ELR (cell line): ENCODE measurements at places on chromosomes 7 and 10.

DNA sequence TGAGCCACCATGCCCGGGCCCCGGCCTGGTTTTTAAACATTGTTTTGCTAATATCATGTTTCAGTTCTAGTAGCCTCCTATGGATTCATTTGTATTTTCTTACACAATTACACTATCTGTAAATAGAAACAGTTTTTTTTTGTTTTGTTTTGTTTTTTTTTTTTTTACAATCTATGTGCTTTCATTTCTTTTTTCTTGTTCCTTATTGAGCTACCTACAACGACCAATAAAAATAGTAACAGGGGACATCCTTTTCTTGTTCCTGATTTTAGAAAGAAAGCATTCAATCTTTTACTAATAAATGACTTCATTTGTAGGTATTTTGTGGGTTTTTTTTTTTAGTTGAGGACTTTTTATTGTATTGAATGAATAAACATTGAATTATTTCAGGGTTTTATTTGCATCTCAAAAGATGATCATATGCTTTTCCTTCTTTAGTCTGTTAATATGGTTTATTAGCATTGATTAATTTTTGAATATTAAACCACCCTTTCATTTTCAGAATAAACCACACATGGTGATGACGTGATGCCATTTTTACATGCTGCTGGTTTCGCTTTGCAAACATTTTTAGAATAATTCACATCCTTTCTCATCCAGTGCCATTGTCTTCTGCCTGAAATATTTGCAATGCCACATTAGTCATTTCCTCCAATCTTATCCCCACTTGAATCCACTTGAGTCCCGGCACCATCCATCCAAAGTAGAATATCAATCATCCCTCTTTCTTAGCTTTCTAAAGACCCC lies 18.1 kb upstream of the AKR1E2 start:
- peak; percentile 96 for DNase-seq

GRCh38 chr7:110877016-110877415 lies 213.9 kb upstream of the LRRN3 start:
- no peak for DNase-seq

- no peak for DNase-seq
Observed at GRCh38 chr7:77644774-77645173, 51.5 kb upstream of the RSBN1L start.

- DNase-seq = no peak
Observed at GRCh38 chr10:29240986-29241660, 47.7 kb upstream of the LYZL1 start.

- no peak for DNase-seq
Observed at GRCh38 chr10:17028798-17029197, 100.8 kb downstream of the CUBN start.

DNA sequence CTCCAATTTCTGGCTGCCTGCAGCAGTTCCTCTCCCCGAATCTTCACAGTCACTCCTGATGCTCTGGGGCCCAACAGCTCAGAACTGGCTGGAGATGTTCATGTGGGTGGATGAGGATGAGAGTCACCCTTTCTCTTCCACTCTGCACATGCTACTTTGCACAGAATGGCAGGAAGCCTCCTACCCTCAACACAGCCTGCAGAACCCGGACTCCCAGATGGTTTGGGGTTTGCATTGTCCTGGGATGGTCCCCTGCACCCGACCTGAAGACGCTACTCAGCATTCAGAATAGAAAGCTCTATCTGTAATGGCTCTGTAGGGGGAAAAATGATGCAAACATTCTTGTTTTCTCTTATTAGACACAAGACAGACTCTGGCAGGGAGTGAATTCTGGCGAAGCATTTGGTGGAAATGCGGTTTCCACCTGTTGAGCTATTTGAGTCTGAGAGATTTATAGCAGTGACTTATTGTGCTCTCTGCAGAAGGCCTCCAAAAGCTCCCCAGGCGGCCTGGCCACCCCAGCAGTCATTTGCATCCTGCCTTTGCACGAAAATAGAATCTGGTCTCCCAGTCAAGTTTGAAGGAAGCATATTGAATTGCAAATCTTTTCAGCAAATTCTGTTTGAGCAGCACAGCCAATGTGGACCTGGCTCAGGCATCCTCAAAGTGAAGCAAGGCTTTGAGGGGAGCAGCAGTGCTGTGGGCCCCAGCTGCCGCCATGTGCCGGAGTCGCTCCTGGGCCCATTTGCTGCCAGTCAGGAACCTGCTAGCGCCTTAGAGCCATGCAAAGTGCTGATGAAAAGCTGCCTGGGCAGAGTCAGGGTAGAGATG lies 309.3 kb downstream of the TCERG1L start:
- no peak for DNase-seq

- DNase-seq = no peak
Observed at GRCh38 chr7:132381742-132382472, 194.4 kb downstream of the PLXNA4 start.

DNA sequence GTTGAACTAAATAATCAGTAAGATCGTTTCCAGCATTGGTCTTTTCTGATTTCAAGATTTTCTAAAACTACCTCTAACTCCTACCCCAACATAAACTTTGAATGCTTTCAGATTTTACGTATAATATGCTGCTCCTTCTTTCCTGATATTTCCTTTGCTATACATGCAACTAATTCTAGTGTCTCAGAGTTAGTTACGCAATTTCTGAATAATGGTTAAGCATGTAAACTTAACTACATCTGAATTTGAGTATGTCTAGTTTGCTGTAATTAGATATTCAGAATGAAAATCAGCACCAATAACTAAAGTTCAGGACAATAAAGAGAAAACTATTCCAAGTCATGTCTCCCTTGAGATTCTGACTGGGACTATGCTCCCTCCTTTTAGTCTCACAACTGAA lies 71.0 kb downstream of the SEMA3C start:
- no peak for DNase-seq

DNA sequence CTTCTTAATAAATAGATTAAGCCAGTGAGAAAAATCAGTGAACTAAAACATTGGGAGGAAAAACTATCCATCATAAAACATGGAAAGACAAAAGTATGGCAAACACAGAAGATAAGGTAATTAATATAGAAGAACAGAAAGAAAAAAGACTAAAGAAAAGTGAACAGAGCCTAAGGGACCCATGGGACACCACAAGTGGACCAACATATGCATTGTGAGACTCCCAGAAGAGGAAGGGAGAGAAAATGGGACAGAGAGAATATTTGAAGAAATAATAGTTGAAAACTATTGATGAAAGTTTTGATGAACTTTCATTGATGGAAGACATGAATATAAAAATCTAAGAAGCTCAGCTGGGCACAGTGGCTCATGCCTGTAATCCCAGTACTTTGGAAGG lies 71.3 kb downstream of the ZNF783 start:
- DNase-seq = no peak

DNA sequence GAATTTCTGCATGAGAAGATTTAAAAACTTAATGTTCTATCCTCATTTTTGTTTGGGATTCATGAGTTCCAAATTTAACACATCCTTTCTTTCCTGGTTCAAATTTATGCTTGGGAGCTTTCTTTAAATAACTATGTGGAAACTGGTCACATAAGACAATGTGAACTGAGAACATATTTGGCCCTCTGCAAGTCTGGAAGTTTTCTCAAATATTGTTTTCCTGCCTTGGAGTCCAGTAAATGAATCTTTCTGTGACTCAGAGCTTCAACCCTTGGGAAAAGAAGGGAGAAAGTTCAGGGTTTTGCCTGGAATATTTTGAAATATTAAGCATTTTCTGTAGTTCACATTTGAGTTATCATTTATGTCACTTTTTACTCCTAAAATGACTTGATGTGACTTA lies 559.0 kb upstream of the NRP1 start:
- DNase-seq = no peak

GRCh38 chr10:44660271-44660670 lies 250.9 kb upstream of the TMEM72 start:
- peak; percentile 45 for DNase-seq

- DNase-seq = peak; percentile 60
Observed at GRCh38 chr10:105950410-105950809, 1214.1 kb downstream of the SORCS1 start.

DNA sequence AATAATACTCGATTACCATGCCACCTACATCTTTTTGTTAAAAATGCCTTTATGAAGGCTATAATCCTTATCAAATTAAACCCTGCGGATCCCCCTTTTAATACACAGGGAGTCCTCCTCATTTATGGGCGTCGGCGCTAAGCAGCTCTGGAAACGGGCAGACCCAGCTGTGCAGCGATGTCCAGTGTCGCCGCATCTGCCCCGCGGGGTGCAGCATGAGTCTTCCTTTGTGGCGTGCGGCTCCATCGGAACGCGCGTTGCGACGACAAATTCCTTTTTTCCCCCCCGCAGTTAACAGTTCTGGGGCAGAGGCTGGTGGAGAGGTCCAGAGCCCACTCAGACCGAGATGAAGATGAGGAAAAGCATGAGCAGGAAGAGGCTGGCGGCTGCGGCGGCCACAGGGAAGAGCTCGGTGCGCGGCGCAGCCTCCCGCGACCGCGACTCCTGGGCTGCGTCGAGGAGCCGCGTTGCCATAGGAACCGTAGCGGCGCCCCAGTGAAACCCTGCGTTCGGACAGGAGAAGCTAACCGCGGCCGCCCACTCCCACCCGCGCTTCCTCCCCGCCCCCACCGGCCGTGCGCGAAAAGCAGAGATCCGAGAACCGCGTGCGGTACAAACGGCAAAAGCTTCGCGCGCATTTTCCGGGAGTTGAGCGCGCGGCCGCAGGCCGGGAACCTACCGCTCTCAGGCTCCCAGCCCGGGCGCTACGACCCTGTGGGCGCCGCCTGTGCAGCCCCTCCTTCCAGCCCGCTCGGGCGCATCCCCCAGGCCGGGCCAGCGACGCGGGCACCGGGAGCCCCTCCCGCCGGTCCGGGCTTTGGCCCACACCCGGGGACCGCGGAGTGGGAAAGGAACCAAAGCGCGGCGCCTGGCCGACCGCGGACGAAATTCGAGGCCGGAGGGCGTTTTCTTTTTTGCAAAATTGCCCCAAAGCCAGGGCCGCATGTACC lies 130.6 kb downstream of the SPAG6 start:
- no peak for DNase-seq

- DNase-seq = no peak
Observed at GRCh38 chr10:59319854-59320253, 42.5 kb downstream of the FAM13C start.

GRCh38 chr7:148856578-148856881 lies 27.6 kb downstream of the EZH2 start:
- DNase-seq = no peak

DNA sequence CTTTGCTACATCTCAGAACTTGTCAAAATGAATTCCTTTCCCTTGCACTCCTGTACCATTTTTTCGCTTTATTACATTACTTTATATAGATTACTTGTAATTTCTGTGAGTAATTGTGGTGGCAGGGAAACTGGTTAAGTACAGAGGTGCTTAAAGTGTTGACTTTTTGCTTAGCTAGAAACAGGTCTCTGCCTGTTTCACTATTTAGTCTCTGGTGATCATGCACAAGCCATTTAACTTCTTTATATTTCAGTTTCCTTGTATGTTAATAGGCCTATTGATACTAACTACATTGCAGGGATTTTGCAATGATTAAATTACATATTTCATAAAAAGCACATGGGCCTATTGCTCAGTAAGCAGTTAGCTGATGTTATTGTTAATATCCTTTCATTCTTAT lies 233.8 kb downstream of the PRKG1 start:
- no peak for DNase-seq

DNA sequence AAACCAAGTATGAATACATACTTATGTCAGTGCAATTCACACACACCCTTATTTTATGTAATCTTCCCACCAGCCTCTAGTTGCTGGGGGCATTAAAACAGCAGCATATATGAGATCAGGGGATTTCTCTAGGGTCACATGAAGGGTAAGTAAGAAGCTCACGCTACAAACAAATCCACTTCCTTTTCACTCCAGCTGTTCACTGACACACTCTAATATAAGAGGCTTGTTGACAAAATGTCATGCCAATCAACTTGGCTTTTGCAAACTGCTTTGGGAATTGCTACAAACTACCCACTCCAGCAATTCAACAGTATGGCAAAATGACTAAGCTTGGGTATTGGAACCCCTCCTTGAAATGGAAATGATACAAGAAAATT lies 10.3 kb downstream of the FAM3C start:
- DNase-seq = no peak

GRCh38 chr10:76218035-76218434 lies 786.6 kb downstream of the LRMDA start:
- no peak for DNase-seq

DNA sequence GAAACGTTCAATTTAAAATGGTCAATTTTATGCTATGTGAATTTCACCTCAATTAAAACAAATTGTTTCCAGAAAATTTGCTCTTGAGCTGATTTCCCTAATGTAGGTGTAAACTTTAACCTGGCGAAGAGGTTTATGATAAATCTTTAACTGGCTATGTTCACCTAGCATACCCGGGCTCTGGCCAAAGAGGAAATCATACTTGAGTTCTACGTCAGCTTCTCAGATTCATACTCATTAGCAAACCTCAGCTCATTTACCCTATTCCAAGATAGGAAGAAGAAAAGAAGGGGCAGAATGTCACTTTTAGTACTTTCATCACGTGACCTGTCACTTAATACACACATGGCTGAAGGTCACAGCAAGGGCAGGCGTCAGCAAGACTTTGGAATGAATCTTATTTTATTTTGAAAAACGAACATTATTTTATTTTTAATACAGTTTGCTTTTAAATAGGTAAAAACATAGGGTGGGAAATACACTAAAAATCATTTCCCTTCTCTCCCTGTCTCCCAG lies 97.0 kb downstream of the ABLIM1 start:
- DNase-seq = no peak

GRCh38 chr7:118350260-118350659 lies 125.8 kb downstream of the ANKRD7 start:
- no peak for DNase-seq

DNA sequence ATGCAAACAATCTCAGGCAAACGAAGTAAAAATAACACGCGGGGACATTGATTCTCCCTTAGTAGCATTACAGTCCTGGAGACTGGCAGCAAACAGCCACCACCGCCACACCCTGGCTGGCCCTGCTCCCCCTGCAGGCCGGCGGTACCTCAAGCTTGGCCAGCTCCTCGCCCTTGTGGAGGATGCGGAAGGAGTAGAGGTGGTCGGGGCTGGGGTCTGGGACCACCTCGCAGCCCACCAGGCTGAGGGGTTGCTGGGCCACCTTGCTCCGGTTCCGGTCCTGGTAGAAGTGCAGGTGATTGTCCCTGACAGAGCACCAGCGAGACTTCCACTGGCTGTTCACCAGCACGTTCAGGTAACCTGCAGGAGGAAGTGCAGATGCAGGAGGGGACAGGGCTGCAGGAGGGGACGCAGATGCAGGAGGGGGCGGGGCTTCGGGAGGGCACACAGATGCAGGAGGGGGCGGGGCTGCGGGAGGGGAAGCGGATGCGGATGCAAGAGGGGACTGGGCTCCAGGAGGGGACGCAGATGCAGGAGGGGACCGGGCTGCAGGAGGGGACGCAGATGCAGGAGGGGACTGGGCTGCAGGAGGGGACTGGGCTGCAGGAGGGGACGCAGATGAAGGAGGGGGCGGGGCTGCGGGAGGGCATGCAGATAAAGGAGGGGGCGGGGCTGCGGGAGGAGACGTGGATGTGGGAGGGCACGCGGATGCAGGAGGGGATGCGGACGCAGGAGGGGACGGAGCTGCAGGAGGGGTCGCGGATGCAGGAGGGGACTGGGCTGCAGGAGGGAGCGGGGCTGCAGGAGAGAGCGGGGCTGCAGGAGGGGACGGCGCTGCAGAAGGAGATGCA lies 65.7 kb downstream of the VWA2 start:
- DNase-seq = peak; percentile 50

- peak; percentile 86 for DNase-seq
Observed at GRCh38 chr10:11986593-11987216, 55.9 kb downstream of the UPF2 start.
